ENCODE measurements at places on chromosomes 12 and 14. TPM values are rescaled to one million over a fixed set of nuclear protein-coding genes. Genes with fewer than 3 reads are reported as not detected.

- DNase-seq: peak; percentile 46
Observed at GRCh38 chr12:11885261-11886038, 185.3 kb upstream of the BCL2L14 start.

DNA sequence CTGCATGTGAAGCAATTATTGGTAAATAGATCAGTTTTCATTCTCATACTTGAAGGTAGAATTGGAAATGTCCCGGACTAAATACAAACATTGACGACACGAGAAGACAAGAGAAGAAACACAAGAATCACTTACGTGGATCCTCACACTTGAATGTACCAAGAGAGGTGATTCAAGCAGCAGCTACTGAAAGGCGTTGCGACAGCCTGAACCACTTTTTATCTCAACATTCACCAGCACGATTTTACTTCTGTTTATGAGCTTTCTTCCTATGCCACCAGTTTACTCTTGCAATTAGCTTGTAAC lies 3.6 kb upstream of the FZD10 start:
- no peak for DNase-seq

DNA sequence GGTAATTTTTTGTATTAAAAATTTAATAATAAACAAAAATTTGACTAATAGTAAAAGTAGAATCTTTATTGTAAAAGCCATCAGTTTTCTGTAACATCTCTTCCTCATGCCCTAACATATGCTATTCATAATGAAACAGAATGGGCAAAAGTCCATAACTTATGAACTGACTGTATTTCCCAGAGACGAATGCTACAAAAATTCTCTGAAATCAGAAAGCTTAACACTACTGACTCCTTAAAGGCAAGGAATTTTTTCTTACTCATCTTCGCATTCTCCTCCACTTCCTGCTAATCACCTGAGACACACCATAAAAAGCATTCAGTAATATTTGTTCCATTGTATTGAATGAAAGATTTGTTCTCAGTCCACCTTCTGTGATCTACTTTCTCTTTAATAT lies 17.6 kb downstream of the MON2 start:
- no peak for DNase-seq

DNA sequence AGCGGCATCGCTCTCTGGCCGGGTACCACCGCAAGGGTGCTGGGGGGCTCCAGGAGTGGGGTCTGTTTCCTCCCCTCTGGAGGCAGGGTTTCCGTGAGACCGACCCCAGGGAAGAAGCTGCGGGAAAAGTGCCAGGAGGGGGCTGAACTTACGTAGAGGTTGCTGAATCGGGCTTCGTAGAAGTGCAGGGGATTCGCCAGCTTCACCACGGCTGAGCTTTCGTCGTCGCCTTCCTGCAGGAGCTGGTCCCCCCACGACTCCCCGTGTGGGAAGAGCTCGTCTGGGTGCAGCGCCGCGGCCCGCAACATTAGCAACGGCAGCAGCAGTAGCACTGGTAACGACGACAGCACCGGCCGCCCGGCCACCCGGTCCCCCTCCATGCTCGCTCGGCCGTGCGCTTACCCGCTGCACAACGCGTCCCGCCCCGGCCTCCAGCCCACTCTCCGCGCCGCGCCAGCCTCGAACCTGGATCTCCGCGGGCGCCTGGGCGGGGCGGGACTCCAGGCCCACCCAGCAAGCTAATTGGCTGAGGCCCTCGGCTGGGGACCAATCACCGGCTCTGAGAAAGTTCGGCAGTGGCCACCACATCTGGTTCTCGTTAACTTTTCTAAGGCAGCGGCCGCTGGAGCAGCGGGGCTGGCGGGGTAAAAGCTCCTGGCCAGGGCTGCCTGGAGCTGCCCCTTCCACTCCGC lies at the start of gene NID2:
NID2 (minus strand) TSS at position 445 of the 692 bp plus-strand sequence; CDS start at position 380, 65 bp downstream.
- peak; percentile 51 for DNase-seq

DNA sequence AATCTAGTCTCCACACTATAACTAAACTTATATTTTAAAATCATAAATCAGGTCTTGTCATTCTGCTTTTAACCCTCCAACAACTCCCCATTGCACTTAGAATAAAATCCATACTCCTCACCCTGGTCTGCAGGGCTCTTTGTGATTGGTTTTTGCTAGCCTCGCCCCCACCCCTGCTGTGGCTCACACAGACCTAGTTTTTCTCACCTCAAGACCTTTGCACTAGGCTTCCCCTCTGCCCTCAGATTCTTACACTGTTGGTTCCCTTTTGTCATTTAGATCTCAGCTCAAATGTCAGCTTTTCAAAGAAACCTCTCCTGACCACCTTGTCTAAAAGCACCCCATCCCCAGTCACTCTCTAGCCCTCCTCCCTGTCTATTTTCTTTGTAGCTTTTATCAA lies 10.7 kb upstream of the LHX5 start:
- DNase-seq: no peak

The C3AR1 gene
- total RNA-seq: 3.5 TPM

The C1RL gene
- 121 TPM for total RNA-seq

The POTEM gene
- not detected for total RNA-seq

Measured in stomach (tissue), 19 donors.